ENCODE measurements at places on chromosomes 2 and 18.

- DNase-seq, result no peak
Observed at GRCh38 chr2:223956300-223956699, 963 bp upstream of the MRPL44 start.

DNA sequence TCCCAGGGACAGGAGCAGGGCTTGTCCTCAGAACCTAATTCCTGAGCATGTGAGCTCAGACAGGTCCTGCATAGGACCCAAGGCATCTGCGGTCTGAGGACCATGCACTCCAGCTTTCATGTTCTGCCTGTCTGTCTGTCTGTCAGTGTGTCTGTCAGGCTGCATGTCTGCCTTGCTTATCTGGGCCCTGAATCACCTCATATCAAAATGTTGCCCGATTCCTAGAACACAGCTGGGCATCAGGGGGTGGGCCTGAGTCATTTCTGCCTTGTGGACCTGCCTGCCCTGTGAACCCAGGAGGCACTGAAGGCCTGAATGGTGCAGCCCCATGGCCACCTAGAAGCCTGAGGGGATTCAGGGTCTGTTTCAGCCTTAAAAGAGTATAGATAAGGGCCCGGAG, 22.1 kb downstream of the INHBB start:
- DNase-seq, result no peak

GRCh38 chr2:241947401-241947800, 77.9 kb downstream of the RTP5 start:
- DNase-seq, result no peak

GRCh38 chr2:64768491-64769005, 114.8 kb upstream of the SERTAD2 start:
- no peak for DNase-seq
